Activated naive CD8-positive, alpha-beta T cell treated with anti-CD3 and anti-CD28 coated beads for 36 hours (primary cell): ENCODE measurements at places on chromosomes 1 and 21.

DNA sequence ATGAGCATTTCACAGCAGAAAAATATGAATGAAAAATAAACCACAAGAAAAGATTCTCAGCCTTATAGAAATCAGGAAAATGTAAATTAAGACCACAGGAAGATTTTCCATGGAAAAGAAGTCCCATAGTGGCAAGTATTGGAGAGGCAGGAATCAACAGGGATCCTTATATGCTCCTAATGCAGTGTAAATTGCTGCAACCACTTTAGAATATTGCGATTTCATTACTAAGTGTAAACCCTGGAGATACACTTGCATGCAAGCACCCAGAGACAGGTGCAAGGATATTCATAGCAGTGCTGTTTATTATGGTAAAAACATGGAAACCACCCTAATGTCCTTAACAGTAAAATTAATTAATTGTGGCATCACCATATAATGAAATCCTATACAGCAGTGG lies 10.6 kb upstream of the LRP8 start:
- no peak for DNase-seq

GRCh38 chr1:35788139-35788538 lies 18.4 kb upstream of the CLSPN start:
- DNase-seq, result no peak

DNA sequence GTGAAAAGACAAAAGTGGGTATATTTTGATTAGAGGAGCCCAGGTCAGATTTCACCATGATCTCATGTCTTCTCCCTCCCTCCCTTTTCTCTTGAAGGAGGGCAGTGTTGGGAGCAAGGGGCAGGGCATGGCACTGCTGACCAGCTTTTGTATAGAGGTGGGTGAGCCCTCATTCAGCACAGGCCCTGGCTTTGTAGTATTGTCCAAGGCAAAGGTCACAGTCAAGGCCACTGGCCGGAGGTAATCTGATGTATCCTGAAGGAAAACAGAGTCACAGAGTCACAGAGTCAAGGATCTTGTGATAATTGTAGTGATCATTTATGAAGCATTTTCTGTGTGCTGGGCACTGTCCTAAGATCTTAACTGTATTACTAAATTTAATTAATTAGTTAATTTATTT lies 11.9 kb downstream of the ITGA10 start:
- DNase-seq, result no peak

GRCh38 chr1:41242342-41243078 lies 404 bp upstream of the SCMH1 start:
- DNase-seq, result no peak

DNA sequence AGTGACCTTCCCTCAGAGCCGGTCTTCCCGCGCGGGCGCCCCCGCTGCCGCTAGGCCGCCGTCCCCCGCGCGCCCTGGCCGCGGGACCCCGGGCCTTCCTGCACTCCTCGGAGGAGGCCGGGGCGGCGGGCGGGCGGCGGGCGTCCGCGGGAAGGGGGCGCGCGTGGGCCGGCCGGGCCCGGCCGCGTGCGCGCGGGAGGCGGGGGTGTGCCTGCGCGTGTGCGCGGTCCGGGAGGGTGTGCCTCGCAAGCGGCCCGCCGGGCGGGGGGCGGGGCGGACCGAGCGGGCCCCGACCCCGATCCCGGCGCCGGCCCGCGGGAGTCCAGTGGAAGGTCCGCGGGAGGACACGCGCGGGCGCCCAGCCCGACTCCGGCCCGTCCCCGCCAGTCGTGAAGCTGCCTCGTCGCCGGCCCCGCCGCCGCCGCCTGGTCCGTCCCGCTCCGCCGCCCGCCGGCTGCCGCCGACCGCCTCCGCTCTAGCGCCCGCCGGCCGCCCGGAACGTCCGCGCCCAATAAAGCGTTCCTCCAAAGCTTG lies 438 bp downstream of the MRPS6 start:
- DNase-seq, result peak; percentile 55

- no peak for DNase-seq
Observed at GRCh38 chr1:96683931-96684330, 37.7 kb upstream of the PTBP2 start.

GRCh38 chr1:69787151-69787550 lies 219.4 kb downstream of the LRRC7 start:
- DNase-seq, result no peak

- no peak for DNase-seq
Observed at GRCh38 chr21:35236090-35236489, 187.0 kb upstream of the RUNX1 start.

DNA sequence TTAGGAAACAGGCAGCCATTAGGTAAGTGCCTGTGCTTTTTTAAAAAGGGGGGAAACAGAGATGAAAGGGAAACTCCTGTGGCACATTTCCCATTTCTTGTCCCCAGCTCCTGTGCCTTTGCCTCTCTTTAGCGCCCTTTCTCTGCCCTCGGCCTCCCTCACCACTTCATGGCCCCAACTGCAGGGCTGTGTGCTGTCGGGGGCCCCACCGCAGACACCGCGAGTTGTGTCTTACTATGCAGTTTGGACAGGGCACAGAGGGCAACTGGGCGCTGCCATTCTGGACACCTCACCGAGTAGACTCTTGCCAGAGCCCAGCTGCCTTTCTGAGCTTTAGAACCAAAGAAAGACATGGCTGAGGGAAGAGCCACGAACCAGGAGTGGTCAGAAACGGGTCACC lies 93.7 kb upstream of the LPGAT1 start:
- no peak for DNase-seq

GRCh38 chr1:224211206-224211962 lies 28.3 kb downstream of the DEGS1 start:
- no peak for DNase-seq

GRCh38 chr1:36342426-36343185 lies 19.2 kb upstream of the EVA1B start:
- DNase-seq, result peak; percentile 55

DNA sequence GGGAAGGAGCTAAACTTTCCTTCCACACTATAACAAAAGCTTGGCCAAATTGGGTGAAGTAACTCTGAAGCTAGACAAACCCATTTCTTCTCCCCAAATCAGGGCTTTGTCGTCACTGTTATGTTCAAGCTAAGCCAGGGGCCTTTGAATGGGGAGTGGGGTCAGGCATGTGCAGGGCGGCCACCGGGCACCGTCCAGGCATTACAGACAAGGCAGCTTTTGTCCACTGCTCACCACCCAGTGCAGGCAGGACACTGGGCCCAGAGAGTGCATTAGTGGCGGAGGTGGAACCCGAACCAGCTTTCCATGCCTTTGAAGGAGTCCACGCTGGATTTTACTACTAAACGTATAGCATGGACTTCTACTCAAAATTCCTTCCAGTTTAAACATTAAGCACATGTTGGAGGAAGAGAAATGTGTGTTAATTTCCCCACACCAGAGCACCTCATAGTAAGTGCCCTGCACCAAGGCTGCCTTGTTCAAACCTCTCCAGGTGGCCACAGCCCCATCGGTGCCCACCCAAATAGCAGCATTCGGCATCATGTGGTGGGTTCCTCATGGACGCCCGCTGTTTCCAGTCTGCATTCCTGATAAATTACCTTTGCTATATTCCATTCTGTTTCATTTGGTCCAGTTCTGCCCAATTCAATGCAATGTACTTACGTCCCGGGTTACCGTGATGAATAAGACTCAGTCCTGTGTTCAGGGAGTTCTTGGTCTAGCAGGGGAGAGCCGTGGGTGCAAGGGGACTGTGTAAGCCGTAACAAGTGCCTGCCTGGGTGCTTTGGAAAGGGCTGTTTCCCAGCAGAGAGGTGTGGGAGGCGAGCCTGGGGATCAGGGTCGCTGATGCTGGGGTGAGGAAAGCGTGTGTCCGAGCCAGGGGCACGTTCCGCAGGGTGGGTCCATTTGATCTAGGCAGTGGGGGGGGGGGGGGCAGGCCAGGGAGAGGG lies 1.6 kb downstream of the UBASH3A start:
- peak; percentile 29 for DNase-seq

GRCh38 chr21:36104317-36105300 lies 30.3 kb upstream of the CBR3 start:
- DNase-seq, result peak; percentile 67

GRCh38 chr1:55474168-55474786 lies 259.1 kb upstream of the USP24 start:
- no peak for DNase-seq

- no peak for DNase-seq
Observed at GRCh38 chr21:41771625-41771945, 4.7 kb upstream of the RIPK4 start.

GRCh38 chr1:193489191-193489590 lies 302.8 kb upstream of the B3GALT2 start:
- no peak for DNase-seq

DNA sequence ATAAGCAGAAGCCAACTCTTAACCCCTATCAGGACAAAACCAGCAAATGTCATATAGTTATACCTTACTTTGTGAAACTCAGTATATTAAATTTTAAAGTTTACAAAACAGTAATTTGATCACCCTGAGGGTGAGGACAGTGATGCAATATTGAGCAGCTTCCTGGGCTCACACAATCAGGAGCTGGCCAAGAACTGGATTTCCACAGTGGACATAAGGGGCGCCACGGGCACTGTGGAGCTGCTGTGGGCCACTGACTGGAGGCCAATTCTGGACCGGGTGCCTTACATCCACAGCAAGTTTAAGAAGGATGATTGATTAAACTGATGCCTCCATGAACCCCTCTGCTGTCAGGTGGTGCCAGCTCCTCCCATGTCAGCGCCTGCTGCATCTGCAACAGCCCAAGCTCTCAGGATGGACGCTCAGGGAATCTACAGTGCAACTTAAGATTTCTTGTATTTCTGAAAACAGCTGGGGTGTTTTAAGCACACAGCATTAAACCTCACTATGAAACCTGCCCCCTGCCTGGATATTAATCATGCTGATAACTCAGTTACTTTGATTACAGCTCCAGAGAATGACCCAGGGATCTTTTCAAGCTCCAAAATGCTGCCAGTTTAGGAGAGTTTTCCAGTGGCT lies 55.9 kb downstream of the TOR3A start:
- no peak for DNase-seq

DNA sequence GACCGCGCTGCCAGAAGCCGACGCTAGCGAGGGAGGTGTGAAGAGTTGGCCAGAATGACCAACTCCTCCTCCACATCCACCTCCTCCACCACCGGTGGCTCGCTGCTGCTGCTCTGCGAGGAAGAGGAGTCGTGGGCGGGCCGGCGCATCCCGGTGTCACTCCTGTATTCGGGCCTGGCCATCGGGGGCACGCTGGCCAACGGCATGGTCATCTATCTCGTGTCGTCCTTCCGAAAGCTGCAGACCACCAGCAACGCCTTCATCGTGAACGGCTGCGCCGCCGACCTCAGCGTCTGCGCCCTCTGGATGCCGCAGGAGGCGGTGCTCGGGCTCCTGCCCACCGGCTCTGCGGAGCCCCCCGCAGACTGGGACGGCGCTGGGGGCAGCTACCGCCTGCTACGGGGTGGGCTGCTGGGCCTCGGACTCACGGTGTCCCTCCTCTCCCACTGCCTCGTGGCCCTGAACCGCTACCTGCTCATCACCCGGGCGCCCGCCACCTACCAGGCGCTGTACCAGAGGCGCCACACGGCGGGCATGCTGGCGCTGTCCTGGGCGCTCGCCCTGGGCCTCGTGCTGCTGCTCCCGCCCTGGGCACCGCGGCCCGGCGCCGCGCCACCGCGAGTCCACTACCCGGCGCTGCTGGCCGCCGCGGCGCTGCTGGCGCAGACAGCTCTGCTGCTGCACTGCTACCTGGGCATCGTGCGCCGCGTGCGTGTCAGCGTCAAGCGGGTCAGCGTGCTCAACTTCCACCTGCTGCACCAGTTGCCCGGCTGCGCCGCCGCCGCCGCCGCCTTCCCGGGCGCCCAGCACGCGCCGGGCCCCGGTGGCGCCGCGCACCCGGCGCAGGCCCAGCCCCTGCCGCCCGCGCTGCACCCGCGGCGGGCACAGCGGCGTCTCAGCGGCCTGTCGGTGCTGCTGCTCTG lies 1.2 kb downstream of the GPR88 start:
- DNase-seq, result peak; percentile 55

DNA sequence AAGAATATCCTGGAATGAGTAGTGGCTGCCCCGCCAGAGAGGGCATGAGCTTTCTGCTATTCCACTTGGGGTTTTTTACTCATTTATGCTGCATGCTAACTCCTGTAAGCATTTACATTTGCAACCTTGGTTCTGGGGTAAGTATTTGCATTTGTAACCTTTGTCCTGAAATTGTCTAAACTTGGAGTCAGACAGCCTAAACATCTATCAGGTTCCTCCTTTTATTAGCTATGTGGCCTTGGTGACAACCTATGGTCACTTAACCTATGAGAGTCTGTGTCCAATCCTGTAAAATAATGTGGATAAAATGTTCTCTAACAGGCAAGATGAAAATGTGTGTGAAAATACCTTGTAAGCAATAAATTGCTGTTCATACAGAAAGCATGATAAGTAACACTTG lies 8.9 kb upstream of the ZMYM4 start:
- DNase-seq, result no peak

DNA sequence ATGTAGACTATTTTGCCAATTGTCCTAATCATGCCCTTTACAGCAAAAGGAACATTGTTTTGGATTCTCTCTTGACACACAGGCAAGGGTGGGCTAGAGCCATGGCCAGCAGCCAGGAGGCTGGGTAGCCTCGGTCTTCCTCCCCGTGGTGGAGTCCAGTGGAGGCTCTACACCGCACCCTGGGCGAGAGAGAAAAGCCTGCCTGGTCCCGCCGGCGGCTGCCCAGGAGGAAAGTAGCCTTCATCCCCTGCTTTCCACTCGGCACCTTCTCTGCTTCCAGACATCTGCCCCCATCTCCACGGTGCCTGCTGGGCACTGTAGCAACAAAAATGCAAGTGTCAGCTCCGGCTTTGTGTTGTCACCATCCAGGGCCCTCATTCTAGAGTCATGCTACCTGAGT lies 21.6 kb downstream of the PROK1 start:
- no peak for DNase-seq

- no peak for DNase-seq
Observed at GRCh38 chr1:88825721-88826120, 65.6 kb downstream of the GTF2B start.

DNA sequence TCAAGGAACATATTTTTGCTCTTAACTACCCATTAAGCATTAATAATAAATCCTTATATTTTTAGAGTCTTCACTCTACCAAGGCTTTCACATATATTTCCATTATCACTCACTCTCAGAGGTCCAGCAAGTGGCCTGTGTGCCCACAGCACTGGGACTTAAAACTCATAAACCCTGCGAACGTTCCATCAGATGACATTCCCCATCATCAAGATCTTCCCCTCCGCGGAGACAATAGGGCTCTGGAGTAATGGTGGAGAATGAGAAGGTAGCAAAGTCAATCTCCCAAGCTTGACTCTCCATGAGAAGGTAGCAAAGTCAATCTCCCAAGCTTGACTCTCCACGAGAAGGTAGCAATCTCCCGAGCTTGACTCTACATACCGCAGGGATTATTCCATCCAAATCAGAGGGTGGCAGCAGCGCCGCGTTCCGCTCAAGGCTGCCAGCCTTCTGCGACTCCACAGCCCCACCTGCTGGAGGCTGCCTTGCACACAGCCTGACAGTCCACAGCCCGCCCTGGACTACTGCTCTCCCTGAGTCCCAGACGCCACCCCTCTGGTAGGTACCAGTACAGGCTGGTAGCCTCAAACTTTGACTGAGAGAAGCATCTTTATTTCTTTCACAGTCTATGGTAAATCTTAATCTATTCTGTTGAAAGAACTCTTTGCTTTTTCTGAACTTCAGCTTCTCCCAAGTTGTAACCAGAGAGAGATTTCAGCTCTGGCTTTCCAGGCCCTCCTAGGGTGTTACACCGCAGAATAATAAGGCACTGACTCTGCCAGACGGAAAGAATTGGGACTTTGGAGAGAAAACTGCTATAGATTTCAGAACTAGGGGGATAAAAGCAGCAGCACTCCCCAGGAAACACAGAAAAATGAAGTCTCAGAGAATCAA lies 26.4 kb upstream of the CTTNBP2NL start:
- DNase-seq, result peak; percentile 82
